Glutamatergic neuron (in vitro differentiated cells): ENCODE measurements at places on chromosomes 12 and 14. TPM values are rescaled to one million over a fixed set of nuclear protein-coding genes. Genes with fewer than 3 reads are reported as not detected.

LRP1-AS gene
- total RNA-seq = not detected

SDSL gene
- total RNA-seq = 0.74 TPM

KERA gene
- total RNA-seq = not detected

CIROP gene
- total RNA-seq = not detected

SOS2 gene
- 50.4 TPM for total RNA-seq

SIRT4 gene
- total RNA-seq = 3.8 TPM

TUNAR gene
- 16.2 TPM for total RNA-seq

SRRM4 gene
- 183 TPM for total RNA-seq

MORN3 gene
- 1.2 TPM for total RNA-seq

PPM1H gene
- 6.3 TPM for total RNA-seq

TAS2R20 gene
- total RNA-seq = 3.4 TPM

RNF41 gene
- 72.6 TPM for total RNA-seq

CD63 gene
- total RNA-seq = 619 TPM

PPP4R4 gene
- 1.6 TPM for total RNA-seq

ACSM4 gene
- not detected for total RNA-seq

SERPINA5 gene
- total RNA-seq = not detected

LRRC10 gene
- total RNA-seq = not detected

WNT5B gene
- 16.3 TPM for total RNA-seq

BIN2 gene
- total RNA-seq = not detected

PTGES3 gene
- 180 TPM for total RNA-seq

AMDHD1 gene
- total RNA-seq = not detected

RERG gene
- not detected for total RNA-seq

SRGAP1 gene
- 52.0 TPM for total RNA-seq
